ENCODE measurements at places on chromosomes 16 and 17.
A peak's percentile ranks its signal among the peaks of the same experiment; 100 is the strongest.

DNA sequence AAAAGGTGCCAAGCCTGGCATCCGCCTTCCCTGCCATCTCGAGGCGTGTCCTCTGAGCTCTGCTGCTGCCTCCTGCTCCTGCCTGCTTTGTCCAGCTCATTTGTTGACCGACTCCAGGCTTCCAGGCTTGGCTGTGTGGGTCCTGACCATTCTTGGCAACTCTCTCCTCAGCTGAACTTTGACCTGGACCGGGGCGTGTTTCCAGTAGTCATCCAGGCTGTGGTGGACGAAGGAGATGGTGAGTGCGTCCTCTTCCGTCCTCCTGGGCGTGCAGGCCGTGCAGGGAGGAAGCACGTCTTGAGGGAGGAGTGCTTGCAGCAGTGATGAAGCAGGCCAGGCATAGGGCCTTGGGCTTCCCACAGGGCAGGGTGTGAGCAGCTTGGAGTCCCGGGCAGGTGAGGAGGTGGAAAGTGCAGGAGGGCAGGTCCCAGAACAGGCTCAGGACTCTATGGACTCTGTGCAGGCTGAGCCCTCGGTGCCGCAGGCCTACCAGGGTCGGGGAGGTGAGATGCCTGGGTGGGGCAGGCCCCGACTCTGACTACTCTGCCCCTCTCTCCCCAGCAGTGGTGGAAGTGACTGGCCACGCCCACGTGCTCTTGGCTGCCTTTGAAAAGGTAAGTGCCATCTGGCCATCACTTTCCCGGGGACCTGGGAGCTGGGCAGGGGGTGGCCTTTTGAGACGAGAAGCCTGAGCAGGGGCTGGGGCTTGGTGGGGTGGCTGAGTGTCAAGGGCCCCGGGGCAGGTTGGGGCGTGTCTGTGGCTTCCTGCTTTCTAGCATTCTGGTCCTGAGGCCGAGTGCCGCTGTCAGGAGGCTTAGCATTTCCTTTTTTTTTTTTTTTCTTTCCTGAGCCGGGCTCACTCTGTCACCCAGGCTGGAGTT lies 28.6 kb upstream of the NUDT16L1 start:
- DNase-seq = no peak

DNA sequence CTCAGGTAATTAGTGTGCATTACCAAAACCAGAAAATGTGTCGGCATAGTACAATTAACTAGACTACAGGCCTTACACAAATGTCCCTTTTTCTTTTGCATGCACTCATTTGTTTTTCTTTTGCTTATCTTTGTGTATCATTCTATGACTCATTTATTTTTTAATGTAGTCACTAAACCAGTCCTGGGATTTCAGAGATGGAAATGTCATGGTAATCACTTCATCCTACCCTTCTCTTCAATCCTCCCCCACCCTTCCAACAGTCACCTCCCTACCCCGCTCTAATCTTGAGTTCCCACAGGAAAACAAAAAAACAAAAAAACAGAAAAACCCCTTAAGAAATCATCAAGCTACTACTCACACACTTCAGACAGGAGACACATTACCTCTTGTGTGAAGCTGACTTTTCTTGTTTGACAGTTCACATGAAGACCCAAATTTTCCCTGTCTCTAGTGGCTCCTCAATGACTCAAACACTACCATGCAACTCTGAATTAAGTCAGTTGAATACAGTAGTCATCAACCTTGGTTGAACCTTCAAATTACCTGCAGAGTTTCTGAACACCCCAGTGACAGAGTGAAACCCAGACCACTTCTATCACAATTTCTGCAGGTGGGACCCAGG lies 242.4 kb upstream of the SALL1 start:
- peak; percentile 53 for DNase-seq

DNA sequence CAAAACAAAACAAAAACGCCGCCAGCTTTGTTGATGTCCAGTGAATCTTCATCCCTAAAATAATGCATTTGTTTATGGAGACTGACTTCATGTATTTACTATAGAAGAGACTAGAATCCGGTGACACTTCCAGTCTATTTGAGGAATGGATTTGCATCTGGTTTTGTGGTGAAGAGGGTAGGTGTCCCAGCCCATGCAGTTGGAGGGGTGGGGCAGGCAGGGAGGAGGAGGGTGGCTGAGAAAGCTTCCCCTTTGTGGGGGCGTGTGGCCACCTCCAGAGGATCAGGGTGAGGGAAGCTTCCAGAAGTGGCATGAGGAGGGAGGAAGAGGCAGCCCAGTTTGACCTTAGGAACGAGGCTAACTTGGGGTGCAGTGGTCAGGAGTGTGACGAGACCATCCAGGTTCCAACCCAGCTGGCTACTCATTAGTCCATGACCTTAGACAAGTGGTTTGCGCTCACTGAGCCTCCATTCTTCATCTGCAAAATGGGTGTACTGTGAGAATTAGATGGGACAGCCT lies 69.5 kb downstream of the CMIP start:
- no peak for DNase-seq

GRCh38 chr16:49623501-49624266 lies 232.2 kb downstream of the ZNF423 start:
- DNase-seq = no peak
